ENCODE measurements at places on chromosomes 12 and 14.

DNA sequence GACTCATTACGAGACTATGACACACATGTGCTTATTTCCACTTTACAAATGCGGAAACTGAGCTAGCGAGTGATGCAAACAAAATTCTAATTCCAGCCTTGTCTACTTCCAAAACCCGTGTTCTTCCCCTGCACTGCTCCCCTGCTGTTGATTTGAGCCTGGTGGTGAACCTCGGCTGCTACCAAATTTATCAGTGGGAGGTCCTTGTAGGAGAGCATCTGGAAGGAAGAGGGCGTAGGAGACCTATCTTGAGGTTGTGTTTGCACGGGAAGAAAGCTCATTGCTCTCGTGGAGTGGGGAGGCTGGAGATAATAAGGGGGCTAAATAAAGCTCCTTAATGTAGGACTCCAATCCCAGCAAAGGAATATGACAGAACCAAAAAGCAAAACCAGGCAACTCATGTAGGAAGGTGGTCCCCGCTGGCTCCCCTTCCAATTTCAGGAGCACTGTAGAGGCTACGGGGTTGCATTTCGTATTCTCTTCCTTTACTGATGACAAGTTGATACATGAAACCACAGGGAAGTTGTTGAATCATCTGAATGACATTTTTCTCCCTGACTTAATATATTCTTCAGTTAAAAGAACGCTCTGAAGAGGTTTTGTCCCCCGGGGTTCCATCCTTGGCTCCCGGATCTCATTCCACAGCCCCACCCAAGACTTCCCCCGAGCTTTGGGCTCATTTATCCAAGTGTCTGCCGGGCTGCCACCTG lies 52.6 kb downstream of the FZD10 start:
- no peak for DNase-seq

- DNase-seq: no peak
These were observed 180.4 kb upstream of the ATP2B1 start for GRCh38 chr12:89889062-89889461.

GRCh38 chr12:46468160-46468559 lies 95.6 kb upstream of the SLC38A2 start:
- no peak for DNase-seq

DNA sequence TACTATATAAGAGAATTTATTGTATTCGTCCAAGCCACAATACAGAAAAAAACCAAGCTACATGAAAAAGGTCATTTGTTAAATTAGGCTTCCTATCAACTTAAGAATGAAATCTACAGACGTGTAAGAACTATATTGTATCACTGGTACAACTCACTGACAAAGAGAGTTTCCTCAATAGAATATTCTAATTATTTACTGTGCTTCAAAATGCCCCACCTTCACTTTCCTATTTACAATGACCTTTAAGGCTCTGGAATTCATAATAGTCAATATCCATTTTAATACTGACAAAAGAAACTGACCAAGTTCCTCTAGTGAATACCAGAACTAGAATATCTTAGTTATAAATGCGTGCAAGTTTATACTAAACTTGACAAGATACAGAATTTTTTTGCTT lies 55.9 kb downstream of the C2CD5 start:
- no peak for DNase-seq

DNA sequence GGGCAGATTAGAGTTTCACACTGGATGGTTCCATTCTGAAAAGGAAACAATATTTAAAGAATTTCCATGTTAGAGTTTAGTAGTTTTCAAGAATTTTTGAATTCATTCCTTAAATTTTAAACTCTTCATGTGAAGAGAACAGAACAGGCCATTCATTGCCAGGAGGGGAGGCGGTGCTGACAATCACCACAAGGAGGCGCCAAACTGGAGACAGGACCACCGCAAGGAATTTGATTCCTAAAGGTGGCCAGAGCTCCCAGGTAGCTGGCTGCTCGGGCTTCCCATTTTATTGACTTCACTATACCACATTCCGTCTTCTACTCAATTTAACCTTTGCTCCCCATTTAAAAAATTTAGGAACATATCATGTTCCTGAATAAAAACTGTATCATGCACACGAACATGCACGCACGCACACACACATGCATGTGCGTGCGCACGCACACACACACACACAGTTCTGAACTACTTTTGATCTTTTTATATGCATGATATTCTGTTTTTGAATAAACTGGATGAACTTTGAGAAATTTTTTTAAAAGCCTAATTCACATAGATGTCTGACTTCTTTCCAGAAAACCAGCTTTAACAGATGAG lies 101.2 kb downstream of the NELL2 start:
- DNase-seq: peak; percentile 16

GRCh38 chr12:1830981-1831963 lies 10.9 kb downstream of the LRTM2 start:
- peak; percentile 62 for DNase-seq

DNA sequence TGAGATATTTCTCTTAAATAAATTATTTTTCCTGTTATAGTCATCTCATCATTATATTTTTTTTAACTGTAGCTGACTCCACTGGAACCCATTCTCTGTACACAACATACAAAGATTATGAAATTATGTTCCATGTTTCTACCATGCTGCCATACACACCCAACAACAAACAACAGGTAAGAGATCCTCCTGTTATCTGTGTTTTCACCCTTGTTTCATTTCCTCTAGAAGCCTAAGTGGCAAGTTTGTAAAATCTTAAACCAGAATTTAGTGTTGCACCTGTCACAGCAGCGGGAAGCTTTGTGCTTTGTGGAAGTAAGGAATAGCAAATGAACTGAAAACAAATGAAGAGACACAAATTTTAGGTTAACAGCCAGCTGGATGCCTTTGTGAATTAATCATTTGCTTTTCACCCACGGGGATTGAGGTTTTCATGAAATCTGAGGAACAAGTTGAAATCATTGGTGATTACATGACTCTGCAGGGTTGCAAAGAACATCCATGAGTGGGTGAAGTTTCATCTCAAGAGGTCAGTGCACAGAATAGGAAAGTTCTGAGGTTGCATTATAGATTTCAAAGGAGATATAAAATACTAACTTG lies 273.9 kb upstream of the RGS6 start:
- peak; percentile 1 for DNase-seq

DNA sequence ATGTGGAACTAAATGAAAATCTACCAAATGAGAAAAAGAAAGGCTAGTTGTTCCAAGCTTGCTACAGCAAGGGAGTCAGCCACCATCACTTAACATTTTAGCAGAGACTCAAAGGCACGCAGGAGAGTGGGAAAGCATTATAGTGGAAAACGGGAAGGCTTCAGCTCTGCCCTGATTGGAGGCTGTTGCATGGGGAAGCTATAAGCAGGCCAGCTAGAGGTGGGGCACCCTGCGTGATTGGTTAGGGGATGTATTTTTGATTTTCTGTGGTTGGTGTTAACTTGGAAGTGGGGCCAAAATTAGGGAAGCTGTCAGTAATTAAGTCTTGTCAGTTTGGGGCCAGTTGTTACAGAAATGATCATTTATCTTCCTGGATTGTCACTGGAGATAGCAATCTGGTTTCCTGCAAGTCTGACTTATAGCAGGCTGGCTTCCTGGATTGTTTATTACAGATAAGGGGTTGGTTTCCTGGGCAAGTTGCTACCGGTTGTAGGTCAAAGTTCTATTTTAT lies 93.9 kb downstream of the FAR2 start:
- peak; percentile 84 for DNase-seq

DNA sequence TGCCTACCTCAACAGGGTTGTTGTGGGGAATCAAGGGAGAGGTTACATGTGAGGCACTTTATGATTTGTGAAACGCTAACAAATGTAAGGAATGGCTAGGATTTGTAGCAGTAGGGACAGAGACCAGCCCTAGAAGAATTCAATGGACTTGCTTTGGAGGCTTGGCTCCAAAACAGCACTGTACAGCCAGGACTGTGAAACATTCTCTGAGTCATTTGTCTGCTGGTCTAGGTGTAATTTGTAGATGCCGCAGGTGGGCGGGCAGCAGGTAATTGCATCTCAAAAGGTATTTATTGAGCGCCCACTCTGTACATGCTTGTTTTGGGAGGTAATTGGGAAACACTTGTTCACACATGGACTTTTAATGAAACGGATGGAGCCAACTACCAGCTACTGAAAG lies 11.4 kb downstream of the SLC7A8 start:
- DNase-seq: no peak

DNA sequence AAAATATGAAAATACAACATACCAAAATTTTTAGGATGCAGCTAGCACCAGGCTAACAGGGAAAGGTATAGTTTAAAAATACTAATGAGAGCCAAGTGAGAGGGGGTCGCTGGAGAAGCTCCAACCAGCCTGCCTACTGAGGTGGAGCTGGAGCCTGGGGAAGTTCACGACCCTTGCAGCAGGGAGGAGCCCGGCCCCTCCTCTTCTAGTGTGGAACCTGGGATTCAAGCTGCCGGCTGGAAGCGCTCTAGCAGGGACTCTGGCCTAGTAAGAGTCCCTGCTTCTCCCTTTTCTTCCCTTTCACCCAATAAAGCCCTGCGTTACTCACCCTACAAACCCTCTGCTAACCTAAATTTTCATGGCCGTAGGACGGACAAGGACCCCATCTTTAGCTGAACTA lies 5.0 kb upstream of the KCNK13 start:
- no peak for DNase-seq

GRCh38 chr14:93262446-93262845 lies 55.4 kb downstream of the UBR7 start:
- DNase-seq: no peak

DNA sequence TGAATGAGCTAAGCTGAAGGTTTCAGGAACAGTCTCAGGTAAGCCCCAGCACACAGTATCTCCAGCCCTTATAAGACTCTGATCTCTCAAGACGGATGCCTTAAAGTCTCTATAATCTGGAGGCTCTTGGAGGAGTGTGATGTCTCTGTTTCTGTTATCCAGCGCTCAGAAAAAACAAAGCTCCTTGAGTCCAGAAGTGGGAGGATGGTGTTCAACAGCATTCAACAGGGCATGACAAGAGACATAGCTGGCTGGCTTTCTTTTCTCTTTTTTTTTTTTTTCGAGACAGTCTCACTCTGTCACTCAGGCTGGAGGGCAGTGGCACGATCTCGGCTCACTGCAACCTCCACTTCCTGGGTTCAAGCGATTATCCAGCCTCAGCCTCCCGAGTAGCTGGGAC lies 31.6 kb upstream of the TESC start:
- DNase-seq: no peak

DNA sequence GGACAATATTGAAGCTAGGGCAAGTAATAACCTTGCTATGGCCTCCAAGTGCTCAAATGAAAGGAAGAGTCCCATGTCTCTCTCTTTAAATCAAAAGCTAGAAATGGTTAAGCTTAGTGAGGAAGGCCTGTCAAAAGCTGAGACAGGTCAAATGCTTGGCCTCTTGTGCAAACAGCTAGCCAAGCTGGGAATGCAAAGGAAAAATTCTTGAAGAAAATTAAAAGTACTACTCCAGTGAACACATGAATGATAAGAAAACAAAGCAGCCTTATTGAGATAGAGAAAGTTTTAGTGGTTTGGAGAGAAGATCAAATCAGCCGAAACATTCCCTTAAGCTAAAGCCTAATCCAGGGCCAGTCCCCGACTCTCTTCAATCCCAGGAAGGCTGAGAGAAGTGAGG lies 84.1 kb upstream of the PLEKHA5 start:
- no peak for DNase-seq

GRCh38 chr14:103155010-103155409 lies 31.7 kb downstream of the TNFAIP2 start:
- DNase-seq: peak; percentile 96

GRCh38 chr12:76762601-76762980 lies 1.3 kb upstream of the ZDHHC17 start:
- no peak for DNase-seq

DNA sequence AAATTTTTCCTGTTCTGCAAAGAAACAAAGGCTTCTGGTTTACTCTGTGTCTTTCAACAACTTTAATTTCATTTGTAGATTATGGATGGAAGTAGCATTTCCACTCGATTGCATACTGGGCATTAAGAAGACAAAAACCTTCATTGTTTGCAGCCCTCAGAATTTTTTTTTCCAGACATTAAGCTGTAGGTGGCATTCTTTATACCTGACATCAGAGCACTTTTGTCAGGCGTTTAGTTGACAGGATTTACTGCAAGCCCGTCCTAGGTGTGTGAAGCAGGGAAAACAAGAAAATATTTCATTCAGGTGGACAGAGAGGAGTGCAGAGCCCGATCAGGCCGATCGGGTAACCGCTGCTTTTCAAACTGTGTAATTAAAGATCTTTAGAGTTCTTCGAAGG lies 107.5 kb downstream of the TMEM260 start:
- DNase-seq: no peak

DNA sequence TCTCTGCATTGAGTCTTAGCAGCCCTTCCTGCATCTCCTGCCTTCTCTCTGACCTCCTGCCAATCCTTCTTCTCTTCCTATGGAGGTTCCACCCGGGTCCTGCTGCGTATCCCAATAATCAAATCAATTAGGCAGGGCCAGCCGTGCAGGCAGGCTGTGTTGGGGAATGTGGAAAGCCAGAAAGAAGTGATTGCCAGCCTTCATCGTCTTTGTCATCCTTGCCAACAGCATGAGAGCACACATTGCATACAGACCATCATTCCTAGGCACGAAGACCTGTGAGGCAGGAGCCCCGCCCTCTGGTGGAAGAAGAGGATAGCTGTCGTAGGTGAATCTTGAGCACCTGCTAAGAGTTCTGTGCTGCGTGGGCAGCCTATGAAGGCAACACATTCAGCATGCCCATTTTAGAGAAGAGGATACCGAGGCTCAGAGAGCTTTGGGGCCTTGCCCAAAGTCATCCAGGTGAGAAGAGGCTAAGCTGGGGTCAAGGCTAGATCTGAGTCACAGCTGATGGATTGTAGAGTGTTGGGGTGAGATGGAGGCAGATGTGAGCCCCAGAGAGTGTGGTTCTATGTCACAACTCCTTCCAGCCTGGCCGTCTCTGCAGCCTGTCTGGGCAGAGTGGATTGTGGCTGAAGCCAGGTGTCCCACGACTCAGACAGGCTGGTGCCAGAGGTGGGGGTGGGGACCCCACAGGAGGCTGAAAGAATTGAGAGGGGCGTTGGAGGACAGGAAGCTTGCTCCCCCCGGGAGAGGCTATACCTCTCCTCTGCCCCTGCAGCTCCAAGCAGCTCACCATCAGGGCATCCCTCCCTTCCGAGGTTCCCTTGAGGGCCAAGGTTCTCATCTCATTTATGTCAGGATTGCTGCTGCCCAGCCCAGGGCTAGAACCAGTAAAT lies 12.7 kb downstream of the C14orf132 start:
- DNase-seq: no peak
